Ascending aorta (tissue), 2 donors: ENCODE measurements at places on chromosomes 4 and X.

GRCh38 chrX:133633162-133633561 lies 217.9 kb upstream of the GPC4 start:
- DNase-seq, result no peak

DNA sequence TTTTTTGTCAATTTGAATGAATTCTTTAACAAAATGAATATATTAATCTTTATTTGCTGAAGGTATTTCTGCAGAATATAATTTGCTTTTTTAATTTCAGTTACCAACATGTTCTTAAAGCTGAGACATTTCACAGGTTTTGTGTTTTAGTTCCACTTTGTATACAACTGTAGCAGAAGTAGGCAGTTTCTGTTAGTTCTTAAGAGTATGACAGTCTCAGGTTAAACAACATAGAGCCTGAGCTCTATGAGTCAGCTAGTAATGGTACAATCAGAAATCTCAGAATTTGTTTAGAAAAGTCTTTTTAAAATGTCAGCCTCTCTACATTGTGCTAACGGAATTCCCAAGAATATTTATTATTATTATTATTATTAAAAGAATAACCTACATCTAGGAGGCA lies 50.4 kb downstream of the GSTCD start:
- DNase-seq, result no peak

- no peak for DNase-seq
Observed at GRCh38 chr4:156242390-156242789, 288.7 kb upstream of the CTSO start.

- no peak for DNase-seq
Observed at GRCh38 chrX:142095651-142096245, 109.3 kb downstream of the MAGEC2 start.

GRCh38 chrX:21655901-21656586 lies 2.1 kb downstream of the KLHL34 start:
- DNase-seq, result no peak

GRCh38 chr4:56681158-56681852 lies at the start of gene HOPX:
Gene HOPX (minus strand): TSS chr4:56681296. CDS start chr4:56657816, 23,480 bp downstream.
- no peak for DNase-seq

DNA sequence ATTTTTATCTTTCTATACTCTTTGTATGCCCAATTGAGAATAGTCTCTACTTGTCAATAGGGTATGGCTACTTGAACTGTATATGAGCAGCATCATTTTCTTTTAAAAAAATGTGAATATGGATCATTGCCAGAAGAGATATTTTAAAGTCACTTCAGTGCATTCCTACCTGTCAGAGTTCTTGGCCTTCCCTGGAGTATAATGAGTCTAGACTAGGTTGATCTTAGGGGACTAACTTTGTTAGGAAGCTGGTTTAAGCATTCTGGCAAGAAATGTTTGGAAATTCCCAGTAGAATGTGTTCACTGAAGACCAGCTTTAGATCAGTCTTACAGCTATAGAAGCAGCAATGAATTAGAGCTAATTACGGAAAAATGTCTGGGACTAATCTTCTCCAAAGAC lies 178.2 kb downstream of the FAT4 start:
- no peak for DNase-seq

DNA sequence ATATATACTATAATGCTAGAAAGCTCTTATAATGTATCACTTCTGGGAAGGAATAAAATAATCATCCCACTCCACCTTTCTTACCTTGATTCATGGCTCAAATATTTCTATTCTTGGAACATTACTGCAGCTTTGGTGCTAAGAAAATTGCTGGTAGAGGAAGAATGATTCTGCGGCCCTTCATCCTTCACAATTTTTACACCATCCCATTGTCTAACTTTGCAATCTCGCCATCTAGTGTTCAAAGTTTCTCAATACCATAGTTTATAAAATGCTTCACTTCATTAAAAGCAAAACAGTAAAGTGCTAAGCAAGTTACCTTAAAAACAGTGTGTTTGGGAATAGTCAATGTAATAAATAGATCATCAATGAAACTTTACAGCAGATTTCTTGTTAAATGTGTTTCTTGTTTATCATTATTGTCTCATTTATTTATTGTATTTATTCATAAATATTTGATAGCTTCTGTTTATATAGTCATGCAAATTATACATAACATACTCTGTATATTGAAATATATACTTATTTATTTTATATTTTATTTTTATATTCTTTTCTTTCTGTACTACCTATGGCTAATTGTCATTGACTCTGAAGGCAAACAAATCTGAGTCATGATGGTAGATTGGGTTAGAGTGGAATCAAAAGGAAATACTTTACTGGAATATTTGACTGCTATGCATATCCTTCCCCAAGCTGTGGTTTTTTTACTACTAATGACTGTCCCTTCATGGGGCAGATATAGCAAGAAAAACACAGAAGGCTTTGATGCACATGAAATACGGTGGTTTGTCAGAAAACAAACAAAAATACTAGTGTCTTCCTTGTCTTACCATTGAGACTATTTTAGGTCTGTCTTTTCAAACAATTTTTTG lies 390.7 kb downstream of the MAPK10 start:
- no peak for DNase-seq

DNA sequence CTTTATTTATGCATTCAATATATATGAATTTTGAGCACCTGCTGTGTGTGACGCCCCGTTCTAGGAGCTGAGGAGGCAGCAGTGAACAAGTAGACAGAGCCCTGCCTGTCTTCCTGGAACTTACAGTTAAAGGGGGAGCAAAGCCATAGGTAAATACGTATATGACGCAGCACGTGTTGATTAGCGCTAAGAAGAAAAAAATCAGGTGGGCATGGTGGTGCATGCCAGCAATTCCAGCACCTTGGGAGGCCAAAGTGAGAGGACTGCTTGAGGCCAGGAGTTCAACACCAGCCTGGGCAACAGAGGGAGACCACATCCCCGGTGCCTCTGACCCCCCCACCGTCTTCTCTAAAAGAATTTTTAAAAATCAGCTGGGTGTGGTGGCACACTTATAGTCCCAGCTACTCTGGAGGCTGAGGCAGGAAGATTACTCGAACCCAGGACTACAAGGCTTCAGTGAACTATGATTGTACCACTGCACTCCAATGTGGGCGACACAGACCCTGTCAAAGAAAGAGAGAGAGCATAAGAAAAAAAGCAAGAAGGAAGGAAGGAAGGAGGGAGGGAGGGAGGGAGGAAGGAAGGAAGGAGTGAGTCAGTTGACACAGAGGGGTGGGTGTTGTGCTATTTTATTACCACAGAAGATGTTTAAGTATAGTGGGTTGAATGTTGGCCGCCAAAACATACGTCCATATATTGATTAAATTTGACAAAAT lies 5.4 kb upstream of the KIAA0232 start:
- no peak for DNase-seq

DNA sequence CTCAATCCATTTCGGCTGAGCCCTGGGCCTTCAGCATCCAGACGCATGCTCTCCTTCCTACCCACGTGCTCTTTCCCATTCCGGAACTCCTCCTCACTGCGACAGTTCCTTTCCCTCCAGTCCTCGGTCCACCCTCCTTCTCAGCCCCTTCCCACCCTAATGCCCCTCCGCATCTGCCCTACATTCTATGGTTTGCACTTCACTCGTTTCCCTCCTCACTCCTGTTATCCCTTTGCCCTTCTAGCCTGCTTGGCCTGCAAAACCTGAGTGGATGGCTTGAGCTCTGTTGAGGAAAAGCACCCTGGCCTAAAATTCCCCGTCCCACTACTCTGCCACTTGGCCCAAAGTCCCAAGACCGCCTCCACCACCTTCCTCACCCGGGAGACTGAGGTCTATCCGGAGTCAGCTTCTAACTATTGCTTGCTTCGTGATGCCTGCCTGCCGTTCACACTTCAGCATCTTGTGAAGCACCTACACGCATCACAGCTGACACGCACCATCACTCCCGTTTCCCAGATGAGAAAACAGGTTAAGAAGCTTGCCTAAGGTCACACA lies 38.6 kb downstream of the MAP7D3 start:
- no peak for DNase-seq

- DNase-seq, result no peak
Observed at GRCh38 chr4:145859426-145859825, 79.2 kb downstream of the ZNF827 start.
